Activated T-cell treated with anti-CD3 and anti-CD28 coated beads for 1 hour (primary cell): ENCODE measurements at places on chromosomes 12 and 14.

GRCh38 chr14:95364481-95365209 lies 44.9 kb upstream of the CLMN start:
- DNase-seq: no peak

GRCh38 chr14:52313462-52313861 lies 650 bp upstream of the PTGER2 start:
- no peak for DNase-seq

DNA sequence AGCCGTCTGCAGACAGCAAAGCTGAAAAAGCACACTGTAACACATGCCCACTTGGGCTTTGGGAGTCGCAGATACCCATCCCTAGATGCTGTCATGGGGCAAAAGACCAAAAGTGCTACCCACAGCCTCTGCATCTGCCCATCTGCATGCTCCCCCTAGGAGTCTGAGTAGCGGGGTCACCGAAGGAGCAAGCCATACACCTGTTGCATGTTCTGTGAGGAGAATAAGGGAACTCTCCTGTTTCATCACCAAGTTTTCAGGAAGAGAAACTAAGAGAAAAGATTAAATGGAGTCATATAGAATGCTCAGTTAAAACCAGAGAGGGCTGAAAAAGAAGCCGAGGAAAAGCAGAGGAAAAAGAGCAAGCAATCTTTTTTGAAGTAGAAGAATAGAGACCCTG lies 13.7 kb upstream of the ST8SIA1 start:
- DNase-seq: no peak

DNA sequence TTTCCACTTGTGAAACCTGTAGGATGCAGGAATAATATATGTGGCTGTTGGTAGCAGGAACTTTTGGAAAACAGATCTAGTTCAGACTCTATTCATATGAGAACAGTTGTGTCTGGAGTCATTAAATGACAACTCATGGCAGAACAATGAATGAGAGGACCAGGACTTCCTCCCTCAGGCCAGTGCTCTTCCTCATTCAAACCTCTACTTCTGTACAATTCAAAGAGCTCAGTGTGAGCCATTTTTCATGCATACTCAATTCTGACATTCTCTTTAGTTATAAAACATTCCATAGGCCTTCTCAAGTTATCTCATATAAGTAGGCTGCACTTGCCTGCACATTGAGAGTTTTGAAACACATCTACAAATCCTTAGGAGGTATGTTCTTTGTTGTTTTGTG lies 1526.6 kb upstream of the FLRT2 start:
- no peak for DNase-seq

- DNase-seq: no peak
Measured at GRCh38 chr12:2561367-2561766, 233.4 kb upstream of the FKBP4 start.

DNA sequence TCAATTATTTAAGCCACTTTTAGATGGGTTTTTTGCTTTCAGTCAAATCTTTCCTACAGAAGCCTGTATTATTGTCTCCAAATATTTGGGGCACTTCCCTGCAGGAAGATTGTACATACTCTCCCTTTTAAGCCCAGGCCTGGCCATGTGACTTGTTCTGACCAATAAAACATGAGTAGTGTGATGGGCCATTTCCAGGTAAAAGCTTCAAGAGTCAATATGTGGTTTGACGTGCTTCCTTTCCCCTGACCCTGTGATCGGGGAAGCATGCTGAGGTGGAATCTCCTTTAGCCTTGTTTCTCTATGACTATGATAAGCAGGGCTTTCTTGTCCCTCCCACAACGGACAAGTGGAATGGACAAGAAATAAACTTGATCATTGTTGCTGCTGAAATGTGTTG lies 14.2 kb upstream of the NIN start:
- DNase-seq: no peak

DNA sequence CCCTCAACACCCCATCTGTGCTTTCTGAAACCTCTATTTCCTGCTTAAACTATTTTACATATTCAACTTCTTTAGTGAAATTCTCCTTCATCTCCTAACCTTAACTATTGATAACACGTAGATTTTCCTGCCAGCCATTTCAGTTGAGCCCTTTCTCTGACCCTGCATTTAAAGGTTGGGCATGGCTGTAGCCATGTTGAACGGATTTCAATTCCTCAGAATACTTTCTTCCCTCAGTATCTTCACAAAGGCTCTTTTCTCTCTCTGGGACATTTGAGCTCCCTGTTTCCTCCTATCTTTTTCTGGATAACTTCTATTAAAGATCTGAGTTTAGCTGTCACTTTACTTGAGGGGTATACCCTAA lies 1.2 kb downstream of the PPHLN1 start:
- no peak for DNase-seq

DNA sequence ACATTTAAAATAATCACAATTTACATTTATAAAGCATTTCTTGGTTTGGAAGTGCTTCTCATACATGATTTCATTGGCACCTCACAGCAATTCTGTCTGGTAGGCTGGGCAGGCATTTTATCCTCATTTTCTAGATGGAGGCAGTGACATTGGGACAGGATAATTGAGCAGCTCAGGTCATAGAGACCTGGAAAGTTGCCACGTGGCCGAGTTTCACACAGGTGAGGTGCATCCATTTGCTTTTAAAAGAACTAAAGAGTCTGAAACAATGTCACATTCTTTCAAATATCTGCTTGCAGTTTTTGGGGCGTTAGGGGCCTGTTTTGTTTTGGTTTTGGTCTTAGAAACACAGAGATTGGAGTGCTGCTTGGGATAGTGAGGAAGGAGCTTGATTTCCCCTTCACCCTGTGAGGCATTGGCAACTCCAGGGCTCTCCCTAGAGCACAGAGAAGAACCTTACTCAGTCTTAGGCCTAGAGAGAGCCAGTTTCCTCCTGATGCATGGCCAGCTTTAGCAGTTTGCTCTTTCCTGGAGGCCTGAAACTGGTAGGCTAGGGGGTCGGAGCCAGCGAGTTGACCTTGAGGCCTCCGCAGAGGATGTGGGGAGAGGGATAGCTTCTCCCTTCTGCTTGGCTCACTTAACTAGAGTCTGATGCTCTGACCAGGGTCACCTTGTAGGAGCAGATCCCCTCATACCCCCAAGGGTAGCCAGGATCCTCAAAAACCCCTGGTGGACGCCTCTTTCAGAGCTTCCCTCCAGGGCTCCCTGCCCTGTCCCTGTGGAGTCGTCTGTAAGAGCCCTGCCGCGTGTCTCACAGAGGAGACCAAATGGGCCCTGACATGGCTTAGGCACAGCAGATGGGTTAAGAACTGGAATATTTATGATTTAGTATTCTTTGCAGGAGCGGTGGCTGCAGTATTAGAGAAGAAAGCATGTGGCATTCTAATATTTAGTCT lies 34.9 kb upstream of the JDP2 start:
- DNase-seq: no peak

GRCh38 chr12:77102691-77103090 lies 37.3 kb upstream of the E2F7 start:
- no peak for DNase-seq

GRCh38 chr12:45294906-45295305 lies 79.0 kb downstream of the ANO6 start:
- no peak for DNase-seq

- no peak for DNase-seq
Measured at GRCh38 chr14:22303589-22304195, 285.3 kb downstream of the DAD1 start.

DNA sequence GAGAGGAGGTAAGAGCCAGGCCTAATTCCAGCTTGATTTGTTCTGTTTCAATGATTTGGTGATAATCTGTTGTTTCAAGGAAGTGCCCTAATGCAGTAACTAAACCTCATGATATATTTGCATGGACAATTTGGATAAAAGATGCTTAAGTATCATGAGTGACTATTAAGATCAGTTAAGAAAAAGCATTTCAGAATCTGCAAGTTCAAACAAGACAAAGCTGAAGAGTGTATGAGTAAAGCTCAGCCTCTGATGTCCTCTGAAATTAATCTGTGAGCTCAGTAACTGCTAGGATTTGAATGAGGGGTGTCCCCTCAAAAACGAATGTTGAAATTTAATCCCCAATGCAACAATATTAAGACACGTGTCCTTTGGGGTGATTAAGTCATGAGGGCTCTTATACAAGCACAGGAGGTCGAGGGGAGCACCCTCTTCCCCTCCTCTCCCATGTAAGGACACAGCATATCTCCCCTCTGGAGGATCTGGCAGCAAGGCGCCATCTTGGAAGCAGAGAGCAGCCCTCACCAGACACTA lies 949.2 kb downstream of the GALC start:
- no peak for DNase-seq
